ENCODE measurements at places on chromosomes 1 and 21.
A peak's percentile ranks its signal among the peaks of the same experiment; 100 is the strongest.

DNA sequence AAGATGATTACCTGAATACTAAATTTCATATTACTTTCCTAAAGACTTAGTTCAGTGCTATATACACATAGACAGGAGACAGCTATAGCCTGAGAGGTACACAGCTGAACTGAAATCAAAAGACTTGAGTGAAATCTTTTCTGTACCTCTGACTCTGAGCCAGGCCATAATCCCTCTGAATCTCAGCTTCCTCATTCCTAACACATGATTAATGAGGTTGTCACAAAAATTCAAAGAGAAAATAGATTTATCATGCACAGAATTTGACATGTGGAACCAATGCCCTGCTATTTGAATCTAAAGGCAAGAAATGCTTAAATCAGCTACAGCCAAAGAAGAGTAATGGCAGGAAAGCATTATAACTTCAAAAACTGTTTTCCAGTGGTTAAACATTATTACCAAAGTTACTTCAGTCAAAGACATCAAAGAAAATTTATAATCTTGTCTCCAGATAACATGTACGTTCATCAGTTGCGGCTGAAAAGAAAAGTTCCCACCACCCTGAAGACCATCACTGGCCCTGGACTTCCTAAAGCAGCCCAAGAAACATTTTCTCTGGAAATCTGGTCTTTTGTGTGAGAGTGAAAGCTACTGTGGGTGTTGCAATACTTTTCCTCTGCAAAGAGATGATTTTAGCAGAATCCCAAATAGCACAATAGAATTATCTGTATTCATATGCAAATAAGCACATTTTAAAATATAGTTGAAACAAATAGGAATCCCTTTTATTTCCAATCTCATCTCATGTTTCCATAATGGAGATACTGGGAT lies 13.8 kb upstream of the ATP1A1 start:
- peak; percentile 68 for DNase-seq

GRCh38 chr1:207218512-207219362 lies 102.7 kb upstream of the CD55 start:
- no peak for DNase-seq

GRCh38 chr1:224133741-224134299 lies 19.9 kb downstream of the FBXO28 start:
- DNase-seq: no peak

GRCh38 chr1:225928186-225929175 lies 4.4 kb upstream of the PYCR2 start:
- no peak for DNase-seq

DNA sequence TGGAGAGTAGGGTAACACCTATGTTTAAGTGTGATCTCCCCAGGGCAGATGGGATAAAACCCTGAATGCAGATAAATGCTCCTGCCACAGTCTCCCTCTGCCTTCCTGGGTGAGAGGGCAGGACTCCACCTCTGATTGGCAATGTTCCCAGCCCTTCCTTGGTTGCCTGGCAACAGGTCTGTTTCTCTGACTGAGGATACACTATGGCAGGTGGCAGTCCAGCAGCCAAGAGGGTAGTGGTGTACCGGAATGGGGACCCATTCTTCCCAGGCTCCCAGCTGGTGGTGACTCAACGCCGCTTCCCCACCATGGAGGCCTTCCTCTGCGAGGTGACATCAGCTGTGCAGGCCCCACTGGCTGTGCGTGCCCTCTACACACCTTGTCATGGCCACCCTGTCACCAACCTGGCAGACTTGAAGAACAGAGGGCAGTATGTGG lies at the start of gene DCDC2B:
Gene DCDC2B, plus strand, starts transcription at position 199 of the 438 bp plus-strand sequence. Its CDS starts 5 bp downstream, at position 204.
- peak; percentile 67 for DNase-seq

DNA sequence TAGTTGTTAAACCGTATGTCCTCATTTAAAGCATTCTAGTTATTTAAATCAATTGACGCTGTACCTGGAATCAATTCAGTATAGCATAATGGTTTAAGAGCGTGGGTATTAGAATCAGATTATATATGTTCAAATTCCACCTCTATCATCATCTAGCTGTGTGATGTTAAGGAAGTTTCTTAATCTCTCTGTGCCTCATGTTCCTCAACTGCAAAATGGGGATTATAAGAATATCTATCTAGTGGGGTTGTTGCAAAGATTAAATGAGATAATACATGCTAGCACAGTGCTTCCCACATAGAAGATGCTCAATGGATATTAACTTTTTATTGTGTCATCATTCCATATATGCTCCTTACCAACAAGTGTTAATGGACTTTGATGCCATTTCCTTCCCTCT lies 16.0 kb downstream of the MIXL1 start:
- no peak for DNase-seq

Measured in astrocyte of the hippocampus (primary cell).